ENCODE measurements at places on chromosomes 5 and 9.

GRCh38 chr5:120457839-120458507 lies 6.1 kb upstream of the PRR16 start:
- peak; percentile 13 for DNase-seq

GRCh38 chr5:150328515-150328914 lies 25.8 kb upstream of the ARSI start:
- DNase-seq, result no peak

GRCh38 chr9:136748666-136749611 lies 614 bp upstream of the LCN6 start:
- no peak for DNase-seq

DNA sequence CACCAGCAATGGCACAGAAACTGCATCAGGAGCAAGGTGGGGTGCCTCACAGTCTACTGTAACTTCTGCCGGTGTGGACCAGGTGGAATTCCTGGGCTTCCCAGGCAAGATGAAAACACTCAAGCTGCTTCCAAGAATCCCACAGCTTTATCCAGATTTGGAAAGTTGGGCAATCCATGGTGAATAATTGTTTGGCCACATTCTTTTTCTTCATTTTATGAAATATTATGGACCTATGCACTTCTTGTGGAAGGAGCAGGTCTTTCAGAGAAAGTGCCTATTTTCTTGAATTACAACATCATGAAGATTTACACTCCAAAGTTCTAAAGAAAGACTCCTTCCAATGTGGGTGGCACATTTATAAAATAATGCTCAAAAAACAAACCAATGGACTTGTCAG lies 503.6 kb downstream of the SEMA5A start:
- DNase-seq, result no peak

GRCh38 chr5:61641748-61642565 lies 309.9 kb downstream of the ZSWIM6 start:
- no peak for DNase-seq

- DNase-seq, result no peak
These were observed 66.2 kb upstream of the NEURL1B start for GRCh38 chr5:172574871-172575223.

GRCh38 chr5:131706281-131706680 lies 71.3 kb upstream of the RAPGEF6 start:
- no peak for DNase-seq

- DNase-seq, result no peak
These were observed 352.4 kb downstream of the IRX2 start for GRCh38 chr5:2399096-2399495.

- no peak for DNase-seq
These were observed 1.6 kb downstream of the WDR38 start for GRCh38 chr9:124854822-124855221.

DNA sequence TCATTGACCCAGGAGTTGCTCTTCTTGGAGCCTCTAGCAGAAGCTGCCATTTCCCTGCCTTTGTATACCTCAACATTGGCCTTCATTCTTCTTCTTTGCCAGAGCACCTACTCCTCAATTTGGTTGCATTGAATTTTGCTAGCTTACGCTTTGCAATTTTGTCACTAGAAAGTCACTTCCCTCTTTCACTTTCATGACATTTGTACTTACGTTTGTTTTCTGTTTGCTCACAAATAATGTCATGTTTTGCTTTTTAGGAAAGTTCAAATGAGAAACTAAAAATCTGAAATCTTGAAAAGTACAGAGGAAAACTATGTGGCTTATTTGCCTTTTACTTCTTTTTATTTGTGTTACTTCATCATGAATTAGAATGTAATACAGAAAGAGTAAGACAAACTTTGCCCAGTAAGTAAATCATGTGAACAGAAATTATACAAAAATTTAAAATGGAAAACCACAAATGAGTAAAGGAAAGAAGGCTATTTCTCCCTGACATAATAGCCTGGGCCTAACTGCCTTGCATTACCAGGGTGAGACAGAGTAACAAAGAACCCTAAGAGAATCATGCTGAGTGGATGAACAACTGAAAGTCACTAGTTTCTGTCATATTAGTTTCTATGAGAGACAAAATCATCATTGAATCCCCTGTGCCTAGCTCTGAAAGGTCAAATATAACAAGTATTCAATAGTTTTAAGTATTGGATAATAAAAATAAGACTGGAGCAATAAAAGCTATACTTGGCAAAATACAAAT lies 7.4 kb upstream of the IFNA1 start:
- DNase-seq, result no peak

- DNase-seq, result no peak
These were observed 5.7 kb upstream of the DOCK2 start for GRCh38 chr5:169631360-169631759.

DNA sequence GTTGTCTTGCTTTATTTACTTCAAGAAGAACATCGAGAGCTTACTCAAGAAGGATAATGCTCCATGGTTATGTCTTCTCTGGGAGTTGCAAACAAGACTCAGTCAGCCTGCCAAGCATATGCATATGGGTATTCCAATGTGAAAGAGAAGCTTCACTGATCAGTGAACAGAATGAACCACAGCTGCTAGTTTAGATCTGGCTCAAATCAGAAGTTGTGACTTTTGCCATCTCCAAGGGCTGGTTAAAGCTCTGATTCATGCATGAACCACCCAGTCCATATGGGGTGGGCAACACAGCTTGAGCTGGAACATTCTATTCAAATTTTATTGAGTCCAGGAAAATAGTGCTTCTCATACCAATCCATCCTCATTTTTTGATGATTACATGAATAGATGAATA lies 50.0 kb downstream of the ATPSCKMT start:
- no peak for DNase-seq

GRCh38 chr9:94145640-94146039 lies 61.4 kb downstream of the PTPDC1 start:
- DNase-seq, result no peak

- DNase-seq, result no peak
These were observed 3.1 kb downstream of the EGFL7 start for GRCh38 chr9:136665704-136666371.

- no peak for DNase-seq
These were observed 9.4 kb downstream of the CCDC127 start for GRCh38 chr5:208449-209114.

GRCh38 chr5:476102-476813 lies 33.3 kb downstream of the EXOC3 start:
- DNase-seq, result no peak

DNA sequence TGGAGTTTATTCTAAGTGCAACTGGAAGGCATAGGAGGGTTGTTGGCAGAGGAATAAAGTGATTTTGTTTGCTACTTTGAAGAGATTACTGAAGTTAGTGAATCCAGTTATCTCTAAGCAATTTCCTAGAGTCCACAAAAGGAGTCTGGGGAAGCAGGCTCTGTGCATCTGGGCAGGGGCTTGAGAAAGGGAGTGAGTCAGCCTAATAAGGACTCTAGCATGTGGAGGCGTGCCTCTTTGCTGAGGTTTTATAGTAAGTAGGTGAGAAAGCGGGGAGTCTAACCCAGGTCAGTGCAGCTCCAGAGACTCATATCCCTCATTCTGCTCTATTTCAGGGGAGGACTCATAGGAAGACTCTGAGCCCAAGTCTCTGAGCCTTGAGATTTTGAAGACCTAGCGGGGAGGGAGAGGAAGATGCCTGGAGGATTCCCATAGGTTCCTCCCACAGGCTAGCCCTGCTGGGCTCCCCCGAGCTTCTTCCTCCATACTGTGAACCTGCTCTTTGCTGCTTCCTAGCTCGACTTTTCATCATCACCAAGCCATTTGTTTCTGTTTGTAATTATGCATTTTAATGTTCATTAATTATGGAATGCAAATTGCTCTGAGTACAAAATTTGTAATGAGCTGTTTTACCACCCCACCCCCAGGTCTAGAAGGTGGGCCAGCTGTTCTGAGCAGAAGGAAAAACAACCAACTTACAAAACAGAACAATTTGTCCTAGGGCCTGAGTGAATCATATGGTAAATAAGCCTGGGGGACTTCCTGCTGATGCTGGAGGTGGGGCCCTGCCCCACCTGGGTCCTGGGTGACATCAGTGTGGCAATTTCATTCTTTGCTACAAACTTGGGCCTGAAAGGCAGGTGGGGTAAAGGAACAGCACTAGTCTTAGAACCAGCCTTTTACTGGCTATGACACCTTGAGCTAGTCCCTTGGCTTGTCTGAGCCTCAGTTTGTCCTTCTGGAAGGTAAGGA lies 150.2 kb downstream of the TRIM32 start:
- DNase-seq, result no peak

DNA sequence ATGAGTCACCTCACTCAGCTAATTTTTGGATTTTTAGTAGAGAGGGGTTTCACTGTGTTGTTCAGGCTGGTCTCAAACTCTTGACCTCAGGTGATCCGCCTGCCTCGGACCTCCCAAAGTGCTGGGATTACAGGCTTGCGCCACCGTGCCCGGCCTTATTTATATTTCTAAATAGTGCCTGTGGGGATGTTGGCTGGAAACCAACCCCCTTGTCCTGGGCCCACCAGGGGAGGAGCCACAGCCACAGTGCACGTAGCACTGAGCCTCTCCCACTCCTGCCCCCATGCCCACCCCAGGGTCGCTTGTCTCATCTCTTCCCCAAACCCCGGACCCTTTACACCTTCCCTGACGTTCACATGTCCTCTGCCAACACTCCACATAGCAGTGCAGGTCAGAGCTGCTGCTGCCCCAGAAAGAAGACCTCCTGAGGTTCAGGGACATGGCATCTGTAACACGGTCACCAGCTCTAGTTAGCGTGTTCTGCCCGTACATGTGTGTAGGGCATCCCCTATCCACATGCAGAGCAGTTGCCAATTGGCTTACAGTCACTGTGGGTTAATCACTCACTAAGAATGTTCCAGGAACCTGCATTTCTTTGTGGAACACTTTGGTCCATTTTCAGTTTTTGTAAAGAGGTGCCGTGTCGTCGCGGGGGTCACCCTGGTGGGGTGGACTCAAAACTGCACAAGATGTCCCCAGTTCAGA lies 10.2 kb upstream of the MRPS2 start:
- no peak for DNase-seq

- DNase-seq, result no peak
These were observed 16.4 kb upstream of the MATR3 start for GRCh38 chr5:139277171-139277570.

DNA sequence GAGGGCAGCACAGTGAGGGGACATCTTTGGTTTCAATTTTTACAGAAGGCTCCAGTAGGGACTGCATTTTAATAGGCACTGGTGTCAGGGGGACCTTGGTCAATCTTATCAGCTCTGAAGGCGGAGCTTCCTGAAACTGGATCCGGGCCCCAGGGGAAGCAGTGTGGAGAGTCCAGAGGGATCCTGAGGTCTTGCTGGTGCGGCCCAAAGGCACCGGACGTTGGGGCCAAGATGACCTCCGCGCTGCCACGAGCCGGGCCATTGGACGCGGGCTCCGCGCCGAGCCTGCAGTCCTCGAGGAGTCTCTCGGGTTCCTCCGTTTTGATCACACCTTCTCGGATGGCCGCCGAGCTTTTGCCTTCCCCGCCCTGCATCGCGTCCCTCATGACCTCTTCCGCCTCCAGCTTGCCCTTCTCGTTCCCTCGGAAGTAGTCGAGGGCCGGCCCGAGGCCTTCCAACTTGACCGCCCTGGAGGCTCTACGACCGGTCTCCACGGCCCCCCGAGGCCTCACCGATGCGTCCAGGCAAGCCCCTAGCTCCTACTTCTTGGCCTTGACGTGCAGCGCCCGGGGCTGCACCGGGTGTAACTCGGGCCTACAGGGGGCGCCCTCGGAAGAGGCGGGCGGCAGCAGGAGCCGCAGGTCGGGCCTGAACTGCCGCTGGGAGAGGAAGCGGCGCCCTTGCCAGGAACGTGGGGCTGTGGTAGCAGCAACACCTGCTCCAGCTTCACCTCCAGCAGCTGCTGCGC lies 18.8 kb downstream of the C5orf52 start:
- DNase-seq, result peak; percentile 25

DNA sequence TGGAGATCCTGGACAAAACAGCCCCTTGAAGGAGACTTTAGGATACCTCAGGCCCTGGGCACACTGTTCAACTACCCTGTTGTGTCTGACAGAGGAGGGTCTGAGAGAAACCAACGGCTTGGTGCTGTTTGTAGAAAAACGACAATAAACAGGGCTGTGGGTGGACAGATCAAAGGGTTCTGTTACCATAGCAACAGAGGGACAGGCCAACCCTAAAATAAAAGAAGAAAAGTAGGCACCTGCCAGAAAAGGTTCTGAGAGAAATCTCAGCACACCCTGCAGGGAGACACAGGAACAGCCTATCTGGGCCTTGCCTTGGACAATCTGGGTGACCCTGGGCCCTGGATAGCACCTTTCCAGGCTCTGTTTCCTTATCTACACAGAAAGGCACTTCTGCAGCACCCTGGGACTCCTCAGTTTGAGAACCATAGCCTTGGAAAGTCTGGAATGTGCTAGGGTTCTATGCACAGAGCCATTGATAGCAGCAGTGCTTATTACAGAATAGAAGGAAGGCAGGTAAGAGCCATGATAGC lies 104.8 kb upstream of the TBC1D2 start:
- no peak for DNase-seq

DNA sequence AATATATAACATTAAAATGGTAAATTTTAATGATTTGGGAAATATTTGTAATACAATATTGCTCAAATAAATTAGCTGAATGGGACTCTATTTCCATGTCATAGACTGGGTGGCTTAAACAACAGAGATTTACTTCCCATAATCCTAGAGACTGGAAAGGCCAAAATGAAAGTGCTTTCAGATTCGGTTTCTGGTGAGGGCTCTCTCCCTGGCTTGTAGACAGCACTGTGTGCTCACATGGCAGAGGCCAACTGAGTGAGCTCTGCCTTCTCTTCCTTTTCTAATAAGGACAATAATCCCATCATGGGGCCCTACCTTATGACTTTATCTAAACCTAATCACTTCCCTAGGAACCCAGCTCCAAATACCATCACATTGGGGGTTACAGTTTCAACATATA lies 196.2 kb downstream of the MARCHF11 start:
- DNase-seq, result no peak

DNA sequence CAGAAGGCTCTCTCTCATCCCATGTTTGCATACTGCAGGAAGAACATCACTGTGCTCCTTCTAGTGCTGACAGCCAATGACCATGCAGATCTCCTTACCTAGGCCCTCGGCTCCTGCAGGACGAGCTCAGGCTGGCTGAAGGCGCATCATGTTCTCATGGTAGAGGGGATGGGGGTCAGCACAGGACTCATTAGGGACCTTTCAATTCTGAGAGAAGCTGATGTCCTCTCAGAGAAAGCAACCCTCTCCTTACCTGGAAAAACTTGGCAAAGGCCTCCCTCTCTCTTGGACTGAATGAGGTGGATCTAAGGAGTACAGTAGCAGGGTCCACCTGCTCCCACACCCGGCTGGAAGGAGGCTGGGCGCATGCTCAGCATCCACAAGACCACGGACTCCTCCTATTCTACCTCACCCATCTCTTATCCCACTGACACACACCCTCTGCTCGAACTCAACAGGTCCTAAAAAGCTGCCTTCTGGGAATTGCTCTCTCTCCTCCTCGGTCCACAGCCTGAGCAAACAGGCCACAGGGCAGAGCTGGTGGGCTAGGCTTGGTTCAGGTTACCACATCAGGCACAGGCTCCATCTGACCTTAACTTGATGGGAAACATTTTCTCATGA lies 2.9 kb downstream of the IPPK start:
- DNase-seq, result no peak

Data from stimulated activated CD4-positive, alpha-beta T cell treated with anti-CD3 and anti-CD28 coated beads, Interleukin-12 subunit alpha, Interleukin-12 subunit beta, amount 100 ng/mL, for 48 hours (primary cell).